Activated naive CD4-positive, alpha-beta T cell treated with anti-CD3 and anti-CD28 coated beads for 36 hours (primary cell): ENCODE measurements at places on chromosomes 12 and 14. TPM values are rescaled to one million over a fixed set of nuclear protein-coding genes. Genes with fewer than 3 reads are reported as not detected.

Gene EXOC3L4
- total RNA-seq, result not detected

Gene KRT6C
- total RNA-seq, result not detected

Gene CD27
- total RNA-seq, result 48.1 TPM

GRCh38 chr12:89236237-89236636, 116.1 kb downstream of the DUSP6 start:
- H3K4me3 ChIP-seq, result no peak overlapping the region
- H3K4me1 ChIP-seq, result peaks cover 69% of the 10 kb centered on the region
- H3K27me3 ChIP-seq, result no peaks in the 10 kb centered on the region
